A549 treated with GW870086 at 1 μM for 4 hours (cell line): ENCODE measurements at places on chromosomes 12 and 14. TPM values are rescaled to one million over a fixed set of nuclear protein-coding genes. Genes with fewer than 3 reads are reported as not detected.

Gene SERPINA10
- 0.03 TPM in 1 of 5 replicates, not detected in the others for total RNA-seq

Gene TESPA1
- not detected in 5 replicates for total RNA-seq

Gene BMP4
- total RNA-seq: 1.3 to 3.2 TPM (median 1.6 TPM) in 5 replicates

Gene ACVRL1
- 0.05 to 0.14 TPM in 2 of 5 replicates, not detected in the others for total RNA-seq

Gene TM9SF1
- total RNA-seq: 63.4 to 67.1 TPM (median 65.5 TPM) in 5 replicates

Gene TMEM132C
- not detected in 5 replicates for total RNA-seq

Gene SLC5A8
- total RNA-seq: not detected in 5 replicates
